Stimulated activated CD8-positive, alpha-beta memory T cell treated with anti-CD3 and anti-CD28 coated beads, Interleukin-7, amount 100 ng/mL, for 1 hour (primary cell): ENCODE measurements at places on chromosomes 11 and 22.

DNA sequence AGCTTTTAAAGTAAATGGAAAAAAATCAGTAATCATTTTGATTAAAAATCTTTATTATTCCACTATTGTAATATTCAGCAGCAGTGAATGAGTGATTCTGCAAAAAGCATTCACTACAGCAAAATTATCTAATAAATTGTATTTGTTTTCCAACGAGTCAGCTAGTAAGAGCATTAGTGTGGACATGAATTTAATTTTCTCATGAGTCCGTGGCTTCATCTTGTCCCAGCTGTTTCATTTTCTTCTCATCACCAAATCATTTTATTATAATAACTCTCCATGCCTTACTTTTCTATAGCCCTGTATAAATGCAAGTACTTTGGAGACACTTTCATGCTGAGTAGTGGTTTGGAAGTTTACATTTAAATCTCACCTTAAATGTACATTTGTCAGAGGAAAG, 66.2 kb downstream of the FANCF start:
- no peak for DNase-seq

DNA sequence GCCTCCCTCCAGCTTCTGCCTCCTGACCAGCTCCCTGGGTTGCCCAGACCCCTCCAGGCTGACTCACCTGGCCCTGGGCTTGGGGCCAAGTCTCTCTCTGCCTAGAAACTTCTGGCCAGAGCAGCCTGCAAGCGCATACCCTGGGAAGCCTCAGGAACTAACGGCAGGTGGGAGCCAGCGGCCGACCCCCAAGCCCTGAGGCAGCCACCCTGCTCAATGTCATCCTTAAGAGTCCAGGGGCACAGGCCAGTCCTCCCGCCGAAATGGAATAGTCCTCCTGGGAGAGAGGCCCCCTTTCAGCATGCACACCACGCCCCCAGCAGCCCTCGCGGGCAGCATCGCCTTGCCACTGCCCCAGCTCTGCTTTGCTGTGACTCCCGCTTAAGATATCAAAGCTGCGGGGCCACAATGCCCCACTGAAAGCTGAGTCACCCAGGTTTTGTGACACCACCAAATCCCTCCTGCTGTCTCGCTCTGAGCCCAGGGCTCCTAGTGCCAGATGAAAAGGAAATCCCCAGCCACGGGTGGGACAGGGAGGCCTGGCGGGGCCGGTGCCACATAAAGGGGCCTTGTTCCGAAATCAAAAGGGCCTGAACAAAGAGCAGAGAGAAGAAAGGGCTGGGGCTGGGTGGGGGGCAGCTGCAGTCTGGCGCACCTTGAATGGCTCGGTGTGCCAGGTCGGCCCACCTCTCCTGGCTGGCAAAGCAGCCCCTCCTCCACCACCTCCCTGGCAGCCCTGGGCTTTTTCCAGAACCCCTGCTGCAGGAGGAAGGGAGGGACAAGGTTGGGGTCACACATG, 21.4 kb upstream of the FGF3 start:
- DNase-seq, result no peak

DNA sequence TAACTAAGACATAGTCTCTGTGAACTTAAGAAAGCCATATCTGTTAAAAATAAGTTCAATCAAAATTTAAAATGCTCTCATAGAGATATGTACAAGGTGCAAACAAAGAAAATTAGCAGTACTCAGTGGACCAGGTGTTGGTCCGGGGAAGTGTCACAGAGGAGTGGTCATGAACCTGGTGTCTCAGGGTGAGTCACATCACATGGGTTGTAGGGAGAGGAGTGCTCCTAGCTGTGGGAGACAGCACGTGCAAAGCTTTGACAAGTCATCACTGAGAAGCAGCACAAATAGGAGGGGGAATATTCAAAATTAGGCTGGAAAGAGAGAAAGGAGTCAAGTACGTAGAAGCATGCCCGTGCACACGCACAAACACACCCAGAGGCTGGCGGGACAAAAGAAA, 438.1 kb downstream of the NTM start:
- no peak for DNase-seq

GRCh38 chr11:269146-269890, 8.9 kb upstream of the NLRP6 start:
- no peak for DNase-seq

- DNase-seq, result no peak
Observed at GRCh38 chr22:29055192-29055830, 6.3 kb downstream of the C22orf31 start.
